A549 (cell line): ENCODE measurements at places on chromosomes 6 and 20.
A peak's percentile ranks its signal among the peaks of the same experiment; 100 is the strongest.

- DNase-seq = no peak
Observed at GRCh38 chr6:24761851-24762250, 12.9 kb upstream of the GMNN start.

- no peak for DNase-seq
Observed at GRCh38 chr6:167733740-167734661, 92.7 kb upstream of the AFDN start.

DNA sequence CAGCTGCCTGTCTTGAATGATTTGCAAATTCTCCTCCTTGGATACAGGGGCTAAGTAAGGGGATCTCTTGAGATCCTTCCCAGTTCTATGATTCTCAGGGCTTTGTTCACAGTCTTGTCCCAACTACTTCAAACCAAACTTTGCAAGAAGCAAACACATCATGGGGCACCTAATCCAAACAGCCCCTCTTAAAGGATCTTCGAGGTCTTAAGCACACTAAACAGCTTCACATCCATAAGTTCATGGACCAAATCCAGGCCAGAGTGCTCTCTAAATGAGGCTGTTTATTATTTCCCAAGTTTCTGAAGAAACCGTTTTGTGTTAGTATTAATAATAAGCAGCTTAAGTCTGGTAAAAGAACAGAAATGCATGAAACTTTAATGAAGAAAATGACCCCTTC lies 75.2 kb downstream of the KIF6 start:
- DNase-seq = no peak

DNA sequence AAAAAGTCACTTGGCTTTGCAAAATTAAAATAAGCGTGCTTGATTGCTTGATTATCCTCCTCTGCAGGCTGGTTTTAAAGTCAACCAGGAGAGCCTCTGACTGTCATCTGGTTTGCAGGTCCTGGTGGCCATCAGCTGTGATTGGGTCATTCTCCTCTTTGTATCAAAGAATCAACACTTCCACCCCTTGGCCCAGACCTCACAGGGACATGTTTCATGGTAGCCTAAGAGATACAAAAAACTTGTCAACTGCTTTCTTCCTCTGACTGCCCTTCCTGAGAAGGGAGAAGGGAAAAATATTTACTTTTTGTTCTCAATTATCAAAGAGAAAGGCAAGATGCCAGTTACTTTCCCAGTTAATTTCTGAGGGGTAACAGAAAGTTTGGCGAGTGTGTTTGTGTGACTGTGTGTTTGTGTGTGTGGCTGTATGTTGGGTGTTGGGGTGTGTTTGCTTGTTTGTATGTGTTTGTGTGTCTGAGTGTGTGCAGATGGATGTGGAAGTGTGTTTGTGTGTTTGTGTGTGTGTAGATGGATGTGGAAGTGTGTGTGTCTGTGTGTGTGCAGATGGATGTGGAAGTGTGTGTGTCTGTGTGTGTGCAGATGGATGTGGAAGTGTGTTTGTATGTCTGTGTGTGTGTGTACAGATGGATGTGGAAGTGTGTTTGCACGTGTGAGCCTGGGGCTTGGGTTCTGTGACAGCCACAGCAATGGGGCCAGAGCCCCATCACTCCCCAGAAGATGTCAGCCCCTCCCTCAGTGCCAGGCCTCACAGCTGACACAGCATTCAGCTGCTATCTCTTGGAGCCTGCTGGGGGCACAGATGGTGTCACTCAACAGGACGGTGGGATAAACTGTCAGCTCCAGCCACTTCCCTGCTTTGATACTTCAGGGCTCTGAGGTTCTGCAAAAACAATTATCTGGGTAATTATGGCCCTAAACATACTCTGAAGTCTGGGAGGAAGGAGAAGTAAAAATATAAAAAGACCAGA lies 98.6 kb upstream of the RNF24 start:
- DNase-seq = no peak

DNA sequence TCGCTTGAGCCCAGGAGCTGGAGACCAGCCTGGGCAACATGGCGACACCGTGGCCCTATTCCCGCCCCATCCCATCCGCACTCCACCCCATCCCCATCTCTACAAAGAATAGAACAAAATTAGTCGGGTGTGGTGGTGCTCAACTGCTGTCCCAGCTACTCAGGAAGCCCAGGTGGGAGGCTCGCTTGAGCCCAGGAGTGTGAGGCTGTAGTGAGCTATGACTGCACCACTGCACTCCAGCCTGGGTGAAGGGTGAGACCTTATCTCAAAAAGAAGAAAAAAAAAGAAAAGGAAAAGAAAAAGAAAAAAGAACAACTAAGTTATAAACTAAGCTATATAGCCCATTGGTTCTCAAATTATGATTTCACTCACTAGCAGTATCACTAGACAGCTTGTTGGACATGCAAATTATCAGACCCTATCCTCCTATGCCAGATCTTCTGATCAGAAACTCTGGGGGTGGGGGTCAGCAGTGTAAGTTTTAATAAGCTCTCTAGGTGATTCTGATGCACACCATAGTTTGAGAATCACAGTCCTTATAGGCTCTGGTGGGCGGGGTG lies 491 bp upstream of the ITCH start:
- no peak for DNase-seq

- DNase-seq = peak; percentile 64
Observed at GRCh38 chr20:23320317-23320716, 30.3 kb upstream of the NXT1 start.

DNA sequence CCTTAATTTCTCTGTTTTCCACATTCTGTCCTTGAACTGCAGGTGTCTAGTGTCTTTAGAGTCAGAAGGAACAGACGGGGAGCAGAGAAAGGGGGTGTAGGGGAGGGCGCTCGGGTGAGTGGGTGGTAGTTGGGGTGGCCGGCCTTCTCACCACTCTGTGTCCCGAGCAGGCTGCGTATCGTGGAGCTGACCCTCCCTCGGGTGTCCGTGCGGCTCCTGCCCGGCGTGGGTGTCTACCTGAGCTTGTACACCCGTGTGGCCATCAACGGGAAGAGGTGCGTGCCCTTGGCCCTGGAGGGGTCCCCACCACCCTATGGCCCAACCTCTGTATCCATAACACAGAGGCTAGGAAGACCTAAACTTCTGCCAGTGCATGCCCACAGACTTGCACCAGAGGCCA lies 5.3 kb downstream of the BPIFB4 start:
- no peak for DNase-seq

DNA sequence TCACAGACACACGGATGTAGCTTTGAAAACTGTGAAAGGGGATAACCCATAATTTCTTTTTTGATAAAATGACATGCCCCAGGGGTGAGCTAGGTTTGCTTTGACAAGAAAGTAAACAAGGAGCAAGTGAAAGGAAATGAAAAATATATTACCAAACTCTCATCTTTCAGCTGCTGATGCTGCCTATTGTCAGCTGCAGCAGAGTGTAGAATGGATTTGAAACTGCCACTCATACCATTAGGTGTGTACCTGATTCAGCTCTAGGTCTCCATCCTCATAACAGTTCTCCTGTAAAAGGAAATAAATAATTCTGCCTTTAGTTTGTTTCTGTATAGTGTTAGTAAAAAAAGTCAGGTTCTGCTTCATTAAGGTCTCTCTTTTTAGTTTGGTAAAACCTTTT lies 415.1 kb upstream of the MARCKS start:
- DNase-seq = no peak
